ENCODE measurements at places on chromosomes 1 and 21.

- DNase-seq, result no peak
Measured at GRCh38 chr1:201264072-201264471, 19.2 kb upstream of the PKP1 start.

DNA sequence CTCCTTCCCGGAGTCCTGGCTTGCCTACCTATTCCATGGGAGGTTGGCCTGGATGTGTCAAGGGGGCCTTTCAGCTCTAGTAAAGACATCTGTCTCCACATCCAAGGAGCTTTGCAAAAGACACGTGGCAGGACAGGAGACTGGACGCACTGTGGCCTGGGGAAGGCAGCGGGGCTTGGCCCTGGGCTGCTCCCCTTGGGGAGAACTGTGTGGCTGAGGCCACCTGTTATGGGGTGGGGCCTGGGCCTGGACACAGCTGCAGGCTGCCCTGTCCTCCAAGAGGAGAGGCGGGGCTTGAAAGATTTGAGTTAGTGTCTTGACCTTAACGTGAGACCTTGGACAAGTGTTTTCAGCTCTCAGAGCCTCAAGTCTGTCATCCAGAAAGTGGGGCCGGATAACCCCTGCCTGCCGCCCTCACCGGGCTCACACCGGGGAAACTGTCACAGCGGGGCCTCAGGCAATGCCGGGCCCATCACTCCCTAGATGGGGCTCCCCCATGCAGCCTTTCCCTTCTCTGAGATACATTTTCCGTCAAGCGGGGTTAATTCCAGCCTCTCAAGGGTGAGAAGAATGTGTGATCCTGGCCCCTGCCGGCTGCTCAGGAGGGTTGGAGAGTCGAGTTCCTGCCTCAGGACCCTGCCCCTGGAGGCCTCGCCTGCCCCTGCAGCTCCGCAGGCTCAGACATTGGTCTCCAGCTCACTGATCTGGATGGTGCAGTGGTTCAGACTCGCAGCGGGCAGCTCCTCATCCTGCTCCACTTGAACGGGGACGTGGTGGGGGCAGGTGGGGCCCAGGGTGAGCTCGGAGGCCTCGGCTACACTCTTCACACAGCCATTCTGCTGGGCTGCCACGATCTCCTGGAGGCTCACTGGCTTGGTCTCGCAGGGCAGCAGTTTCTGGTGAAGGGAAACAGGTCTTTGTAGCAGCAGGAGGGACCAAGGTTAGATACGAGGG lies 25.6 kb downstream of the PODN start:
- DNase-seq, result no peak

DNA sequence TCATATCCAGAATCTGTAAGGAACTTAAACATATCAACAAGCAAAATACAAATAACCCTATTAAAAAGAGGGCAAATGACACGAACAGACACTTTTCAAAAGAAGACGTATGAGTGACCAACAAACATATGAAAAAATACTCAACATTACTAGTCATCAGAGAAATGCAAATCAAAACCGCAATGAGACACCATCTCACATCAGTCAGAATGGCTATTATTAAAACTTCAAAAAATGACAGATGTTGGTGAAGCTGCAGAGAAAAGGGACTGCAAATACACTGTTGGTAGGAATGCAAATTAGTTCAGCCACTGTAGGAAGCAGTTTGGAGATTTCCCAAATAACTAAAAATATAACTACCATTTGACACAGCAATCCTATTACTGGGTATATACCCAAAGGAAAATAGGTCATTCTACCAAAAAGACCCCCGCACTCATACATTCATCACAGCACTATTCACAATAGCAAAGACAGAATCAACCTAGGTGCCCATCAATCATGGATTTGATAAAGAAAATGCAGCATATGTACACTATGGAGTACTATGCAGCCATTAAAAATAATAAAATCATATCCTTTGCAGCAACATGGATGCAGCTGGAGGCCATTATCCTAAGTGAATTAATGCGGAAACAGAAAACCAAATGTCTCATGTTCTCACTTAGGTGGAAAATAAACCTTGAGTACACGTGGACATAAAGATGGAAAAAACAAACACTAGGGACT lies 230.1 kb upstream of the RAB4A start:
- no peak for DNase-seq

DNA sequence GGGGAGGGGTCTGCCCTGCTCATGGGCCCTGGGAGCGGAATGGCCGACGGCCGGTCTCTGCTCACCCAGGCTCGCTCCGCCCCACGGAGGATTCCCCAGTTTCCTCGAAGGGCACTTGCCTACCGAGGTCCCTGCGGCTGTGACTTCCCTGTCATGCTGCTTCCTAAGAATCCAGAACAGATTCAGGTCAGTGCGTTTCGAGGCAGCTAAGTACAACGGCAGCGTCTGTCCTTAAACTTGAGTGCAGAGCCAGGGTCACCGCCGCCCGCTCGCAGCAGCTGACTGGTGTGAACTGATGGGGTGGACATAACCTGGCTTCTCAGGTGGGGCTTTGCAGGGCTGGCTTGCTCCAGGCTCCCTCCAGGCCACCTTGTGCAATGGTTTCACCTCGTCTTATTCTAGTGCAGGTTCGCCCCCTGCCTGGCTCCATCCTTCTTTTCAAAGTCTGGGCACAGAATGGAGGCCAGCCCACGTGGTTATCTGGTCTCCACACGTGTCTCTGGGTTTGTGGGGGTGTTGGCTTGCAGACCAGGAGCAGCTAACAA lies 7.6 kb upstream of the C1orf174 start:
- no peak for DNase-seq

- DNase-seq, result no peak
Measured at GRCh38 chr1:56390232-56390867, 189.0 kb downstream of the PLPP3 start.

DNA sequence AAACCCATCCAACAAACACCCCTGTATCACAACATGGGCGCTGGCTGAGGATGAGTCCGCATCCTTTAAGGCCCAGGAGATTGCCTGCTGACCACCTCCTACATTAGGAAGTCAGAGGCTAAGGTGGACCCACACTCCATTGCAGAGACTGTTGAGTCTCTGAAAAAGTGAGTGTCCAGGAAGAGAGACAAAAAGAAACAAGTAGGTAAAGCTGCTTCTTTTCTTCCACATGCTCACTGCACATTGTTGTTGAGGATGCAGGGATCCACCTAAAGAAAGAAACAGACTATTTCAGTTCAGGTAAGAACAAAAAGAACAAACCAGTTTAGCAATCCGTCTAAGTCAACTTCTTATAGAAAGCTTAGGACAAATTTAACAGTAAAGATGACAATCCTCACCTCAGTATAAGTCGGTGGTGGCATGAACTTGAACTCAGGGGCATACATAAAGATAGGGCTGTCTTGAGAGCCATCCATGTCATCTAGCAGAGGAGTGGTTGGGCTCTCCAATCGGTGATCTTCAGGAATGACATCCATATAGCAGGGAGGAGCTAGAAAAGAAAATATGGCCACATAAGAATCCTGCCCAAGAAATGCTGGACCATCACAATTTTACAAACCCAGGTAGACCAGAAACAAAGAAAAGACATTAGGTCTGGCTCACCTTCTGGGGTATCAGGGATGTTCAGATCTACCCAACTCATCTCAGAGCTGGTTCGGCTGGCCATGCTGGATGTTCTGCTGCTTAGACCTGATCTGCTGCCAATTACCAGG lies 2.6 kb downstream of the TXNIP start:
- no peak for DNase-seq

GRCh38 chr1:169345511-169345910 lies 22.1 kb downstream of the NME7 start:
- DNase-seq, result no peak

GRCh38 chr1:197923038-197923437 lies 5.9 kb downstream of the LHX9 start:
- no peak for DNase-seq

- no peak for DNase-seq
Measured at GRCh38 chr1:111851552-111851951, 95.9 kb downstream of the DDX20 start.

DNA sequence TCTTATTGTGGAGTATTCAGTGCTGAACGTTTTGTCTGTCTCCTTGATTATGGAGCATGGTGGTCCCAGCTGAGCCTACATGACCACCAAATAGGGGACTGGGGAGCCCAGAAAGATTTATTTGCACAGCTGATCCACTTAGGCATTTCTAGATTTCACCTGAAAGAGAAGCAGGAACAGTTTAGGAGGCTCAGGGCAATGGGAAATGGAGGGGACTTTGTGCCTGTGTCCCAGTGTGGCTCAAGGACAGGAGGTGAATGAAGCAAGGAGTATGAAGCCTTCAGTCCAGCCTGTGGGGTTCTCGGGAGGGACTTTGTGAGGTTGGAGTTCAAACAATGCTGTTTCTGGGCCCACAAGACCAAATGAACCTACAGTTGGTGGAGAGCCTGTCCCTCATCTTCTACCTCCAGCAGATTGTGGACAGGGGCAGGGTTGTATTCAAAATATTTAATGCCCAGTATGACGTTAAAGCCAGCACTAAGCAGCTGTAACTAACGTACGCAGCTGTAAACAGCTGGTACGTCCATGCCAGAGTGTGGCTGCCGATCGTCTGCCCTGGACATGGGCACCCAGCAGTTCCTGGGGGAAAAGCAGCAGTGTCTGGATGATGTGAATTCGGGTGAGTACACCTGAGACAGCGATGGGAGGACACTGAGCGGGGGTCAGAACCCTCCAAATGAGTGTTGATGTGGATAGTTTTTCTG lies 164.9 kb upstream of the RAB4A start:
- DNase-seq, result no peak

- no peak for DNase-seq
Measured at GRCh38 chr1:62045574-62045973, 149.1 kb upstream of the L1TD1 start.
